Cerebellum (tissue), 4 donors: ENCODE measurements at places on chromosomes 4 and X.

DNA sequence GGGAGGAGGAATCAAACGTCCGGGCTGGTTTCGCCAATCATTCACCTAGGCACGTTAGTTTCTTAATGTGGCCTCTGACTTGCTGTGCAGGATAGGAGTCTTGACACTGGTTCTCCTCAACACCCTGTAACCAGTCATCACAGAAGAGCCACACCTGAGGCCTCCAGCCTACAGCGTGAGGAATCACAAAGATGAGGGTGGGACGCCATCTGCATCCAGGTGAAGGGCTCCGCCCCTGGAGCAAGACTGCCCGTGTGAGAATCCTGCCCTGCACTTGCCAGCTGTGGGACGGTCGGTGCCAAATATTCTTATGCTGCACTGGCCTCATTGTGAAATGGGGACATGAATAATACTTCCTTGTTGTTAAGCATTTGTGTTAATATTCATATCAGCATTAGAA lies 35.7 kb upstream of the TSPAN5 start:
- no peak for DNase-seq

GRCh38 chr4:185399466-185399865 lies 2.8 kb downstream of the ANKRD37 start:
- no peak for DNase-seq

GRCh38 chrX:72094894-72095293 lies 36.8 kb downstream of the RTL5 start:
- no peak for DNase-seq

DNA sequence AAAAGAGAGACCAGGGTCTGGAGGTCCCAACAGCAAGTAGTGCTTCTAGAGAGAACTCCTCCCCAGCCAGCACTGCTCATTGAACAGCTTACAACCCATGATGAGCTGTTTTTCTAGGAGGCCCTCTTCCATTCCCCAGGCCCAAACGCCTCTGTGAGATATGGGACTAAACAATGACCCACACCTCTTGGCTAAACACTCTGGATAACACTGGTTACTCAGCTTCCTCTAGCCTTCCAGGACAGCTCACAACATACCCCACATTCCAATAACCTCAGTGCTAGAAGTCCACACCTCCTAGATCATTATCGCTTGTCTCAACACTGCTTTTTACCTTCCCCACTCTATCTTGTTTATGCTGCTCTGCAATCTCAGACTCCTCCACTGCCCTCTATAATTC lies 35.4 kb upstream of the PGRMC2 start:
- DNase-seq = no peak

DNA sequence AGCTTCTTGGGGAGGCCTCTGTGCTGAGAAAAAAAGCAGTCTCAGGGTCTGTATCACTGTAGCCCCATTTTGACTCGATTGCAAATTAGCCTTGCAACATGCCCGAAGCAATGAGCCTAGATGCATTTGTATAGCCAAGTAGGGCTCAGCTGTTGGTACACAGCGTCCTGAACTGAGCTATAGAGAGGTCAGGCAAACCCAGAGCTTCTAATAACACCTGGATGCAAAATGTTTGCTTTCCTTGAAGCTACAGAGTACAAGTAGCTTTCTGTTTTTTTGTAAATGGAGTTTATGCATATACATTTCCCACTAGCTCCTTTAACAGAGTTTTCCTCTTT lies 87.8 kb downstream of the PLAC1 start:
- no peak for DNase-seq

GRCh38 chr4:22170353-22170752 lies 221.8 kb upstream of the KCNIP4 start:
- no peak for DNase-seq

DNA sequence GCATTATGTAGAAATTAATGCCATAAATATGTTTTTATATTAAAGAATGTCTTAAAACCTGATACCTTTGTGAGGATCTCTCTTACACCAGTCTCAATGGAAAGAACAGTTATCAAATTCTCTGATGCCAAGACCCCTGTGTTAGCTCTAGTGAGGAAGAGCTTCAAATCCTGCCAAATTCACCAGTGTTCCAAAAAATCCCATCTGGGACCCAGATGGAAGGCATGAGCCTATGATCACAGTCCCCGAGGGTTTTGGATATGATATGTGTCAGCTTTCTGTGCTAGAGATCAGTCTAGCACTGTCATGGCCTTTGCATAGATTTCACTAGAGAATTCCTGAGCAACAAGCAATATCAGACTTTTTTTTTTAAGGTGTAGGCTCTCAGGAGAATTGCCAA lies 412.1 kb downstream of the UBE2NL start:
- DNase-seq = no peak

DNA sequence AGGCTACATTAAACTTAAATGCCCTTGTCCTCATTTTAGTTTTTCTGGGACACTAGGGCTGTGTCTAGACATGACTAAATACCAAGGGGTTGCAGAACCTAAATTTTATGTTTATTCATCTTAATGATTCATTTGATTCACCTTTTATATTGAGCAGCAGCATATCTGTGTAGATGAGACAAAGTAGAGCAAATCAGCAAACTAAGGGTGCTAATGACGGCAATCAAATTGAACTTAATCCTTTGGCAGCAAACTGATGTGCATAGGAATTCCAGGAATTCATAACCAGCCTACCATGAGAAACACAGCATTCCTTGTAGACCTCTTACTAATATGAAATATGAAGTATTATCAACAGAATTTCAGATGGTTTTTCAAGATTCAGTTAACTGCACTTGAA lies 25.1 kb downstream of the EPHA5 start:
- no peak for DNase-seq

GRCh38 chr4:10598829-10599228 lies 85.7 kb downstream of the CLNK start:
- no peak for DNase-seq

DNA sequence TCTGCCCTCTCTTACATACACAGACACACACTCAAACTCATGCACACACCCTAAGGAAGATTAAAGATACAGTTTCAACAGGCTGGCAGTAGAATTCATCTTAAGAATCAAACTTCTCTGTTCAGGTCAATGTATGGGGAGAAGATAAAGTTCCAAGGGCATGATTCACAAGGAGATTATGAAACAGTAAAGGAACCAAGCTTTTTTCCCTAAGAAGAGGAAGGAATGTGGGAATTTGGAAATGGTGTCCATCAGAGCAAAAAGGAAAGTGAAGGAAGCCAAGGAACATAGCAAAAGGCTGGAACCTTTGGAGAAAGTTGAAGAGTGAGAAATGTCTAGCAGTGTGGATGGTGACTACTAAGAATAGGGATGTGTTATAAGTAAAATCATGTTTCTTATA lies 191.0 kb upstream of the NPY2R start:
- no peak for DNase-seq

DNA sequence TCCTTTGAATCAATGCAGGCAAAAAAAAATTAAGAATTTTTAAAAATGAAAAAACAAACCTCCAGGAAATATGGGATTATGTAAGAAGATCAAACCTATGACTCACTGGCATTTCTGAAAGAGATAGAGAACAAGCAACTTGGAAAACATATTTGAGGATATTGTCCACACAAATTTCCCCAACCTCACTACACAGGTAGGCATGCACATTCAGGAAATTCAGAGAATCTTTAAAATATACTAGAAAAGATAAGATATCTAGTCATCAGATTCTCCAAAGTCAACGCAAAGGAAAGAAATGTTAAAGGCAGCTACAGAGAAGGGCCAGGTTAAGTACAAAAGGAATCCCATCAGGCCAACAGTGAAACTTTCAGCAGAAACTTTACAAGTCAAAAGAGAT lies 85.6 kb downstream of the ANTXR2 start:
- no peak for DNase-seq

GRCh38 chr4:99008051-99008450 lies 12.5 kb downstream of the METAP1 start:
- DNase-seq = no peak

GRCh38 chr4:1375761-1376322 lies 28.8 kb downstream of the UVSSA start:
- DNase-seq = no peak

DNA sequence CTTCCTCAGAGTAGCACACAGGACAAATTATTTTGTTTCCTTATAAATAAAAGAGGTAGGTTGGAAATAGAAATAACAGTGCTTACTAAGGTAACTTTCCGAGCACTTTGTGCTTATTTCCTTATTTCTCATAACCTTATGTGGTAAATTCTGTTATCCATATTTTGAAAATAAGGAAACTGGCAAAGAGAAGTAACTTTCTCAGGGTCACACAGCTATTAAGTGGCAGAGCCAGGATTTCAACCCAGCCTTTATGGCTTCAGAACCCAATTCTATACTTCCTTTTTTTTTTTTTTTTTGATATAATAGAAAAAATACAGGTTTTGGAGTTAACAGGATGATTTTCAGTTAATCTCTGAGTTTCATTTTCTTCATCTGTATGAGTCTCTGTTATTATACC lies 3.3 kb downstream of the UTP3 start:
- no peak for DNase-seq

DNA sequence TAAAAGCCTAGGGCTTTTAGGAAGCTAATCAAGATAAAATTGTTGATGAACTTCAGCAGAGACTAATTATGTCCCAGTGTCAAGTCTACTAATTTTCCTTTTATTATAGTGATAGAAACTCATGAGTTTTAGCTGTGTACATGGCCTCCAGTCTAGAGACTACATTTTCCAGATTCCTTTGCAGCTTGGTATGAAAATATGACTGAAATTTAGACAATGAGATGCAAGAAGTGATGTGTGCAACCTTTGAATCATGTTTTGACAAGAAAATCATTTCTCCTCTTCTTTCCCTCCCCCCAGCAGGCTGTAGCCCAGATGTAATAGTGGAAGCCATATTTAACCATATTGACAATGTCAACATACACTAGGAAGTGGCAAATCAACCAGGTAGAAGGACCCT lies 30.3 kb upstream of the IL13RA2 start:
- no peak for DNase-seq

GRCh38 chr4:184094532-184095159 lies 123.0 kb downstream of the ENPP6 start:
- no peak for DNase-seq
